Substantia nigra (tissue), 51 donors: ENCODE measurements at places on chromosomes 5 and 9.
A peak's percentile ranks its signal among the peaks of the same experiment; 100 is the strongest.

DNA sequence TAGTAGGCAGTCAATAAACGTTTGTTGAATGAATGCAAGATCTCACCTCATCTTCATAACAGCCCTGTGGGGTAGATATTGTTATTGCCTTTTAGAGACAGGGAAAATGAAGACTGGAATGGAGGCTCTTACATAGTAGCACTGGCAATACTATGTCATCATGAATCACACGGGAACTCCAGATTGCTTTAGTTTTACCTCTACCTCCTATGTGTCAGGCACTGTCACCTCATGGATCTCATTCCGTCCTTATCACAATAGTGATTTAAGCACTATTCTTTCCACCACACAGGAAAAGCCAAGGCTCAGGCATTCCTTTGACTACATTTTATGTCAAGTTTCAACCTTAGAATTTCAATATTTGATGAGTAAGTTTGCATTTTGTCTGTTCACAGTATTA is 2.9 kb upstream of the EPB41L4B start:
- no peak for DNase-seq

DNA sequence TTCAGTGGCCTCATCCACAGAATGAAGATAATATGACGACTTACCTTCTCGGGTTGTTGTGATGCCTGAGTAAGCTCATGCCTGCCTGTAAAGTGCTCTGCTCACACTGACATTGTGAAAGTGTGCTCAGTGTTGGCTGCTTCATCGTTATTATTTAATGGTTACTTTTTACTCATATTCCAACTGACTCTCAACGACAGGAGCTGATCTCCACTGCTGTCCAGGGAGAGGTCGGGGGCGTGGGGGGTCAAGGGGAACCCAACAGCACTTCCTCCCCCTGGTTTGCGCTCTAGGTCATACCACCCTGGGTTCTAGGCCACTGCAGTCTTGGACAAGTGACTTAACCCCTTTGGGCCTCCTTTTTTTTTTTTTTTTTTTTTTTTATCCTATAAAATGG is 52.9 kb upstream of the ANGPTL2 start:
- no peak for DNase-seq

- DNase-seq = no peak
These were observed 129.1 kb upstream of the FBN2 start for GRCh38 chr5:128667152-128667551.

DNA sequence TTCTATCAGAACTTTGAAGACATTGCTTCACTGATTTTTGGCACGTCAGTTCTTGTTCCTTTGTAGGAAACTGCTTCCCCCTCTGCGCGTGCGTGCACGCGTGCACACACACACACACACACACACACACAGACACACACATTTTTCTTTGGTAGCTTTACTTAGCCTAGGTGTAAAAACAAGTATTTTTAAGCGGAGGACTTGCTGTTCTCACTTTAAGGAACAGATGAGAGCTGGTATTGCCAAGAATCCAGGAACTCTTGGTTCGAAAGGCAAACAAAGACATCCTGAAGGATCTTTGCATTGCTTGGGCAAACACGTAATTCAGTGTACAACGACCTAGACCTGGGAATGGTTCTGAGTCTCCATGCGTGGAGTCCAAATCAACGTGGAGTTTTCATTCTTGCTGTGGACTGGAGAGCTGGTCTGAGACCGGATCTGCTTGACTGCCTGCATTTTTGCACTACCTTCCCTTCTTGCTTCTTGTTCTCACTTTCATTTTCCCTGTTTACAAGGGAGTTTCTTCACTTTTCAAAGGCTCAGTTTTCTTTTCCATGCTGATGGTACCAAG is 8.2 kb downstream of the TMEM268 start:
- no peak for DNase-seq

- DNase-seq = no peak
These were observed 157.8 kb downstream of the RGS3 start for GRCh38 chr9:113621309-113621791.

DNA sequence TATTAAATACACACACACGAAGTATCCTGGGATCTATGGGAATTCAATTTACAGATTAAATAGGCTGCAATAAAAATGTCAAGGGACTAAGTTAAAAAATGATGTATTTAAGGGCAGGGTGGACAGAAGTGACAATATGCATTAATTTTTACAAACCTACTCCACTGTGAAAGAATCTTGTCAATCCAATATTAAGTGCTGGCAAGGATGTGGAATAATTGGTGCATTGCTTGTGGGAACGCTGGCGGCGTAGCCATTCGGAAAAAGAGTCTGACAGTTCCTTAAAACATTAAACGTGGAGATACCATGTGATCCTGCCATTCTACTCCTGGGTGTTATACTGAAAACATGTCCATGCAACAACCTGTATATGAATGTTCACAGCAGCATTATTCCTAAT is 4.2 kb downstream of the CDC14B start:
- DNase-seq = no peak

DNA sequence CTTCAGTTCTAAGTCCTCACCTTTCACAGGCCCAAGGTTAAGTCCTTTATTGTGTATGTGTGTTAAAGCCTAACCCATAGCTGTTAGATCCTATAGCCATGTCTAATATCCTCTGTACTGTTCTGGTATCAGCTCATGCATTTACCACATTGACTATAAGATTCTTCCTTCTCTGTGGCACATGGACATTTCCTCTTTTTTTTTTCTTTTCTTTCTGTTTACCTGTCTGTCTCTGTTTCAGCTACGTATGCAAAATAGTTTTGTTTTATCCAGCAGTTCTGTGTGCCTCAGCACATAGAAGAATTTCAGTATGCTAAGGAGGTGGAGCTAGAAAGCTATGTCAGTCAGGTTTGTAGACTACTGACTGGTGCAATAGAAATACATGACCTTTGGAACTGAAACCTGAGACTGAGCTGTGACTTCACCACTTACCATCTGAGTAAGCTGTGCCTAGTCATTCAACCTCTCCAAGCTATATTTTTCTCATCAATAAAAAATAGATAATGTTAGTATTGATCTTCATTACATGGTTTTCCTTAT is 155.6 kb upstream of the VLDLR start:
- DNase-seq = no peak

DNA sequence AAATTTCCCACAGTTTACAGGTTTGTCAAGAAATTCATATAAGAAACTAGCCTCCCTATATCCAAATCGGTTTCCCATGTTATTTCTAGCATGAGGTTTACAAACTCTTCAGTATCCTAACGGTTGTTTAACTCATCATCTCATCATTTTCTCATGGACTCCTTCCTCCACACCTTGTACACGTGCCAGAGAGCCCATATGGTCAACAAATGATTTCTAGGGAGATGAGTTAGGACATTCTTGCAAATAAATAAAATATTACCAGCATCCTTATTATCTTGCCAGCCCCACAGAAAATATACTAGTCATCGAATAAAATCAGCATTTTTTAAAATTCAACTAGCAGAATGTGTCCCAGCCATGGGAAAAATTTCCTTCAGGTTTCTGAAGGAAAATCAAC is 285.2 kb downstream of the EBF1 start:
- DNase-seq = no peak

GRCh38 chr5:127839072-127839471 is 135.9 kb downstream of the CCDC192 start:
- no peak for DNase-seq

- DNase-seq = no peak
These were observed 94.7 kb upstream of the RUSC2 start for GRCh38 chr9:35395076-35395705.

DNA sequence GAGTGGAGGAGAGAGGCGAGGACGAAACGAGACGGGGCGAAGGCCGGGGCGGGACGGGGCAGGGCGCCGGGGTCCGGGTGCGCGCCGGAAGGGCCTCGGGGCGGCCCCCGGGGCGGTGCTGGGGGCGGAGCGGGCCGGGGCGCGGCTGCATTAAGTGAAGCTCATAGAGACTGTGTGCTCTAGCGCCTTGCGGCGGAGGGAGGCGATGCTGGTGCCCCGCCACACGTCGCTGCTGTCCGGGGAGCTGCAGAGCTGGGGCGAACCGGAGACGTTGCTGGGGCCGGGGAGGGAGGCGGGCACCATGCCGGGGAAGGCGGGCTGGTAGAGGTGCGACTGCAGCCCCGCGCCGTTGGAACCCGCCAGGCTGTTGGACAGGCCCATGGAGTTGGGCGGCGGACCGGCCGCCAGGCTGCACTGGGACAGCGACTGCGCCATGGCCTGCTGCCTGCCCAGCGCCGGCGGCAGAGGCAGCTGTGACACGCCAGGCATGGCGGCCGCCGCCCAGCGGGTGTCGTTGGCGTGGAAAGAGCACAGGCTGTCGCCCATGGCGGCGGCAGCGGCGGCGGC is 8.3 kb downstream of the OTP start:
- no peak for DNase-seq

DNA sequence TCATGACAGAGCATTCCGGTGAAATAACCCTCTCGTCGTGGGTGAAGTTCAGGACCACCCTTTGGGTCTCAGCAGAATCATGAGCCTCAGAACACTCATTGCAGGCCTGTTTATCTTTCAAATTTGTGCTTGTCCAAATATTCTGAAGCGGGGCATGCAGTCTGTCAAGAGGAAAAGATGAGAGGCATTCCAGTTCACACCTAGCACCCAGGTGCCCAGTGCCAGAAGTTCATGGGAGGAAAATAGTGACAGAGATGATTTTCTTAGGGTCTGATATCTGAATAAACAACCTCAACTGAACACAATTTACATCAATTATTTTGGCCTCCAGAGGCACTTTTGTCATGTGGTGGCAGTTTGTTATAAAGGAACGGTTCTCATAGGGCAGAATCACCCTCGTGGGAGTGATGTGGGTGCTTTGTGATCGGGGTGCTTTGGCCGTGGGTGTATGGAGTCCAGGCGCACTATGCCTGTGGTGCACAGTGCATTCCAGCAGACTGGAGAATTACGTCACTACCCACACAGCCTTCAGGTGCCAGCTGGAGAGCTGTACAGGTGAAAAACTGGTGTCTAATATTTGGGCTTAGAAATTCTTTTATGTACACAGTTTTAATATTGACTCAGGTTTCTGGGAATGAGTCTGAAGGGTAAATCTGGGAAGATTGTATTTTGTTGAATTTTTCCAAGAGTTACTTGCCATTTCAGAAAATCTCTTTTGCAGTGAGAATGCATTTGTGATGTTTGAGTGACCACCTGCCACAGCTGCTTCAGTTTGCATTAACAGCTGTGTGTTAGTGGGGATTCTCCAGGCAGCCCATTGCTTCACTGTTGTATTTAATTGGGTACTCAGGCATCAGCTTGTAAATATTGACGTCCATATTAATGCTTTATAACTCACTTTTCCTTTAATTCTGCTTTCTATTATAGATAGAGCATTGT is 289.3 kb downstream of the FANCC start:
- no peak for DNase-seq

DNA sequence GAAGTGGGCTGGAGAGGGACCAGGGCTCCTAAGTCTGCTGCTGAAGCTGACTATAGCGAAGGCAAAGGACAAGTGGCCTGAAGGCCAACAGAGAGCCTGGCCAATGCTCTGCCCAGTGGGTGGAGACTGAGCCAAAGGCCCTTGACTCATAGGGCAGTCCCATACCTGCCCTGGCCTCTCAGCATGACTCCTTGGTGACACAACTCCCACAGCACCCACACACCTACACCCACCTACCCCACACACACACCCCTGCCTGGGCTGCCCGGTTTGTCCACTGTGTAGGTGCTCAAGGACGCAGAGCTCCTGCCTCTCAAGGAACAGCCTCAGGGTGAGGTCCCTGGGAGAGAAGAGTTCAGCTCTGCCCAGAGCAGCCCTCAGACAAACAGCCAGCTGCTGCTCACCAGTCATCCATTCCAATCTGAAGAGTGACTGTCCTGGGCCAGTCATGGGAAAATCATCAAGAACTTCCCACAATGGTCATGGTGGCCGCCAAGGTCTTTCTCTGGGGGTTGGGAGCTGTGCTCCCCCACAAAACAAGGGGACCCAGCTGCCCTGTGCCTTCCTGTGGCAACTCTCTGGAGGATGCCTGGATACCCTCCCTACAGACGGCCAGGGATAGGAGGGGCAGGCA is 5.0 kb downstream of the TNIP1 start:
- no peak for DNase-seq

GRCh38 chr5:144308174-144308573 is 137.5 kb downstream of the KCTD16 start:
- DNase-seq = no peak

- DNase-seq = no peak
These were observed 79.6 kb downstream of the SMIM15 start for GRCh38 chr5:61082516-61083280.

DNA sequence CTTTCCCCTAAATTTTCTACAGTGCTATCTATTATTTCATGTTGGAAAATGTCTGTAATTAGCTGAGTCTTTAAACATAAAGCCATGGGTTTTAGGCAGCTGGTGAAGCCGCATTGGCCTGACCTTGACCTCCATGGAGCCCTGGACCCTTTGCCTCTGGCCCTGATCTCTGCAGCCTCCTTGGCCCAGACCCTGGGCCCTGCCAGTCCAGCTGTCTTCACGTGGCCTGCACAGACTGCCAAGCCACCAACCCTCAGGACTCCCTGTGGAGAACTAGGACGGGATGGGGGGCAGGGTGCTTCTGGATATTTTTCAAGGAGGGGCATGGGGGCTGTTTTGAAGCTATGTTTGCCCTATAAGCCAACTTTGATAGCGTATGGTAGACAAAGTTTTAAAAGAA is 29.8 kb upstream of the PPARGC1B start:
- no peak for DNase-seq

DNA sequence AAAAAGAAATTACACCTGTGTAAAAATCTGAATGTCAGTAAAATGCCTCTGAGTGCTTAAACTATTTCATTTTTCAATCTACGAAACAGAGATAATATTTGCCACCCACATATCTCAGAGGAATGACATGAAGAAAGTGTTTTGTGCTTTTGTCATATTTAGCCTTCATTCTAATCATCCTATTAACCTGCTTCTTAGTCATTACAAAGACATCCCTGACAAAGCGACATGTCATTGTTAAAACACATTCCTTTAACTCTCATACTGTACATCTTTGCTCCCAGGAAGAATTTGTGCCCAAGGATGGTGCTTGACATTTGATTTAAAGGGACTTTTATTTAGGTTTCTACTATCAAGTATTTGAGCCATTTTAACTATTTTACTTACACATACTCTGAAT is 275.9 kb downstream of the DMRTA1 start:
- no peak for DNase-seq

DNA sequence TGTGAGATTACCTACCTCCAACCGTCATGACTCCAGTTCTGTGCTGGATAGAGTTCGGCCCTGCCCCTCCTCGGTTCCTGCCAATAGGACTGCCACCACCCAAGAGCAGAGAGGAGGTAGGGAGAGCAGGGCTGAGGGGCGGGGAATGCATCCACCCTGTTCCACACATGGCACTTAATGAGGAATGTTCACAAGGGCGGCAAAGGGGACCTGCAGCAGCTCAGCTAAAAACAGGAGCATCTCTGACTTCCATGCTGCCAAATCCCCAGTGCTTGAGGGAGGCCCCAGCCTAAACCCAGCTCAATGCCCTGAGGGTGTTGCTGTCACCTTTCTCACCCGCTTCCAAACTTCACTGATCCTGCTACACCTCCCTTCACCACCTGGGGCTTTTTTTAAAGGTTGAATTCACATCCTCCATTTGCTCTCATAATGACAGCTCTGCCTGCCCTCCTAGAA is 7.8 kb upstream of the DELE1 start:
- DNase-seq = no peak

GRCh38 chr5:156475182-156476157 is 148.5 kb downstream of the SGCD start:
- DNase-seq = peak; percentile 2
